SJCRH30 (cell line): ENCODE measurements at places on chromosomes 2 and 18. TPM values are rescaled to one million over a fixed set of nuclear protein-coding genes. Genes with fewer than 3 reads are reported as not detected.
A peak's percentile ranks its signal among the peaks of the same experiment; 100 is the strongest.

GRCh38 chr2:95268211-95269035, 5.8 kb upstream of the PROM2 start:
- no peak overlapping the region for H3K27ac ChIP-seq
- DNase-seq: no peak
- no peaks in the 10 kb centered on the region for H3K36me3 ChIP-seq
- no peak overlapping the region for H3K4me3 ChIP-seq
- 0 out of 2 replicates have a peak, but pooled peaks cover 5% of the 10 kb centered on the region for H3K27me3 ChIP-seq

- H3K27me3 ChIP-seq: no peaks in the 10 kb centered on the region
- H3K4me1 ChIP-seq: no peaks in the 10 kb centered on the region; the same call in 1 of the 2 replicates
- H3K27ac ChIP-seq: no peak overlapping the region
- no peak overlapping the region for H3K4me3 ChIP-seq
- peaks cover 5% of the 10 kb centered on the region; the same call in 1 of the 2 replicates for H3K36me3 ChIP-seq
These were observed 18.9 kb downstream of the CTIF start for GRCh38 chr18:48557640-48558174.

DNA sequence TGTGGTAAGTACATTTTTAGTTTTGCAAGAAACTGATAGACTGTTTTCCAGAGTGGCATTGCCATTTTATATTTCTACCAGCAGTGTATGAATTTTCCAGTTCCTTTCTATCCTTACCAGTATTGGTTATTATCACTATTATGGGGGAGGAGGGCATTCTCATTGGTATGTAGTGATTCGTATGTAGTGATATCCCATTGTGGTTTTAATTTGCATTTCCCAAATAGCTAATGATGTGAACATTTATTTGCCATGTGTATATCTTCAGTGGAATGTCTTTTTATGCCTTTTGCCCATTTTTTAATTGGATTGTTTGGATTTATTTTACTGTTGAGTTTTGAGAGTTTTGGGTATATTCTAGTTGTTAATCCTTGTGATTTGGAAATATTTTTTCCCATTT, 16.9 kb downstream of the EIF5B start:
- H3K4me3 ChIP-seq: no peak overlapping the region
- H3K27ac ChIP-seq: no peak overlapping the region
- DNase-seq: no peak
- H3K36me3 ChIP-seq: no peaks in the 10 kb centered on the region
- no peaks in the 10 kb centered on the region for H3K27me3 ChIP-seq

GRCh38 chr2:65878011-65878340, 445.6 kb upstream of the SPRED2 start:
- no peaks in the 10 kb centered on the region for H3K36me3 ChIP-seq
- no peak overlapping the region for H3K27ac ChIP-seq

DNA sequence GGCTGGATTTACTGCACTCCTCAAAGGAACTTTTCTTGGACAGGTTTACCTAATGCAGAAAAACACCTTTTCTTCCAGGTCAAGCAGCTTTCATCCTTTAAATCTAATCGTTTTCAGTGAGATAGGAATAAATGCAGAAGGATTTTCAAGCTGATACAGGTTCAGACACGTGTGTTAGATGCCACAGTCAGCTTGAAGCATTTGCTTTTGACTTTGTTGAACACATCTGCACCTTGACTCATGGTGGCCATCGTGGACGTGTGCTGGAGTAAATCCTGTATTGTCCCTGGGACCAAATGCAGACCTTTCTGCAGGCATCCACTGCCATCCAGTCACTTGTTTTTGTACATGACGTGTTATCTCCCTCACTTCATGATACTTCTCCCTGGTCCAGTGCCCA, 61.9 kb downstream of the KLHL29 start:
- no peak for DNase-seq
- peaks cover 16% of the 10 kb centered on the region for H3K36me3 ChIP-seq
- no peak overlapping the region for H3K4me3 ChIP-seq
- H3K27ac ChIP-seq: no peak overlapping the region

DNA sequence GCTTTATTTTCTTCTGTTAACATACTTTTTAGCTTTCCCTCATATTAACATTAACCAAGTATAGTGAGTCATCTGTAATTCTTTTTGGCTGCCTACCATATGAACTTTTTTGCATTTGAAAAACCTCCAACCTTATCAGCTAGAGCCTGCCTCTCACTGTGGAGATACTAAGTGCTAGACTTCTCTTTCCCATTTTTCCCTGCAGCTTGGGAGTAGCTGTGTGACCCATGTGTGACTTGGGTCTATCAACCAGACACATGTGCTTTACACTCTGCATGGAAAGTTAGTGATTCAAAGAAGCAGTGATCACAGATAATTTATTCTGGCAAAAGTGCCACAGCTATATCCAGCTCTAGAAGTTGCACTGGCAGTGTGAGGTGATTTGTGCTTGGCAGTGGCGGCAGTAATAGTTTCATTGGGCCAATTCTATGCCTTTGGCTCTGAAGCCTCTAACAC, 36.3 kb downstream of the PREPL start:
- no peaks in the 10 kb centered on the region for H3K4me1 ChIP-seq
- no peak overlapping the region for H3K4me3 ChIP-seq
- H3K27ac ChIP-seq: no peak overlapping the region
- H3K36me3 ChIP-seq: peaks cover 33% of the 10 kb centered on the region

GRCh38 chr18:10526561-10526949, 728 bp downstream of the NAPG start:
- peak overlapping the region; percentile 69 for H3K4me3 ChIP-seq
- no peaks in the 10 kb centered on the region for H3K4me1 ChIP-seq
- H3K27ac ChIP-seq: peak overlapping the region; percentile 27; the same call in 1 of the 2 replicates
- no peaks in the 10 kb centered on the region for H3K27me3 ChIP-seq
- H3K36me3 ChIP-seq: no peaks in the 10 kb centered on the region
- no peak for DNase-seq

DNA sequence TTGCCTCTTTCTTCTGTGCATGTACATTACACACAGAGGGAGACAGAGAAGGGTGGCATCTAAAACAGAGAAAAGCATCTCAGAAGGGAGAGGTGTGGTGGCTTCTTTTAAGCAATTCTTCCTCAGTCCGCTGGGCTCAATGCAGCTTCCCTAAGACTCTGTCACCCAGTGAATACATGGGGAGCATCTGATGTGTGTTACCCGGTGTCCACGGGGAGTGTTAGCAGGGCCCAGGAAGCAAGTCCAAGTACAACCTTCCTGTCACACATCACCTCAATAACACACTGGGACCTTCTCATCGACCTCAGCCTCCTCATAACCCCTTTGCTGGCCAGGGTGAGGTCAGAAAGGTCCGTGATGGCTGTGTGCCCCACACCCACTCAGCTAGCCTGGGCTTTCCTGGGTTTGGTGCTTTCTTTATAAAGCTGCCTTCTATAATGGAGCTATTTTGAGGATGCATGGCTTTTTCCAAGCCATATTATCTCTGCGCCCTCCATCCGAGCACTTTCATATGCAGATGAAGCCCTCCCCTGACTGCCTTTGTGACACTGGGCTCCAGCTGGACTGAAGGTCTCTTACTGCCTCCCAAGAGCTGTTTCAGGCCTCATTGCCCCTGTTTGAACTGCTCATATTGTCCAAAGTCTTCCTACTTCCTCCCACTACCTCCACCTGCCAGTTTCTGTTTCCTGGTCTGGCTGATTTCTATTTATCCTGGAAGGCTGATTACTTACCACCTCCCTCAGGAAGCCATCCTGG, 21.4 kb downstream of the TNFRSF11A start:
- H3K27me3 ChIP-seq: no peaks in the 10 kb centered on the region
- no peak for DNase-seq
- no peaks in the 10 kb centered on the region for H3K36me3 ChIP-seq

- H3K27me3 ChIP-seq: no peaks in the 10 kb centered on the region
- H3K36me3 ChIP-seq: 0 out of 2 replicates have a peak, but pooled peaks cover 5% of the 10 kb centered on the region
- no peak overlapping the region for H3K4me3 ChIP-seq
- no peak for DNase-seq
- peaks cover 37% of the 10 kb centered on the region for H3K4me1 ChIP-seq
- H3K27ac ChIP-seq: no peak overlapping the region
These were observed 238.1 kb downstream of the KLHL29 start for GRCh38 chr2:23622966-23623675.

DNA sequence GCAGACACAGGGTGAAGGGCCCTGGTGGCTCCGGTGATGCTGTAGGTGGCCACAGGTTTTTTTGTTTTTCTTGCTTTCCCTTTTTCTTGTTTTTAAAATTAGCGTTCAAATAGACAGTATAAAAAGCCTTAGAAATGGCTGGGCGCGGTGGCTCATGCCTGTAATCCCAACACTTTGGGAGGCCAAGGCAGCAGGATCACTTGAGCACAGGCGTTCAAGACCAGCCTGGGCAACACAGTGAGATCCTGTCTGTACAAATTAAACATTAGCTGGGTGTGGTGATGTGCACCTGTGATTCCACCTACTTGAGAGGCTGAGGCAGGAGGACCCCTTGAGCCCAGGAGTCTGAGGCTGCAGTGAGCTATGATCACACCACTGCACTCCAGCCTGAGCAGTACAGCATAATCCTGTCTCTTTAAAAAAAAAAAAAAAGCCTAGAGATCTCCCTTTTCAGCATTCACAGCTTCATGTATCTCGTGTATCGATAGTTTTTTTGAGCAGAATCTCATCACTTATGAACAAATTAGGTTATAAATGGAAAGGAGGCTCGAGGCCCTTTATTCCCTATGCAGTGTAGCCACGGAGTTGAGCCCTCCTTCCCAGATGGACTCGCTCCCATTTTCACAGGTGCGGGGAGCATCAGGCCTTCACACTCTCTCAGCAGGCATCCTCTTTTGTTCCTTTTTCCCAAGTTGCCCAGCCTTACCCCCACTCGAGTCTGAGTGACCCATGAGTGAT, 50.8 kb downstream of the EMILIN2 start:
- H3K36me3 ChIP-seq: no peaks in the 10 kb centered on the region
- no peak overlapping the region for H3K27ac ChIP-seq
- H3K4me3 ChIP-seq: no peak overlapping the region
- H3K27me3 ChIP-seq: no peaks in the 10 kb centered on the region

DNA sequence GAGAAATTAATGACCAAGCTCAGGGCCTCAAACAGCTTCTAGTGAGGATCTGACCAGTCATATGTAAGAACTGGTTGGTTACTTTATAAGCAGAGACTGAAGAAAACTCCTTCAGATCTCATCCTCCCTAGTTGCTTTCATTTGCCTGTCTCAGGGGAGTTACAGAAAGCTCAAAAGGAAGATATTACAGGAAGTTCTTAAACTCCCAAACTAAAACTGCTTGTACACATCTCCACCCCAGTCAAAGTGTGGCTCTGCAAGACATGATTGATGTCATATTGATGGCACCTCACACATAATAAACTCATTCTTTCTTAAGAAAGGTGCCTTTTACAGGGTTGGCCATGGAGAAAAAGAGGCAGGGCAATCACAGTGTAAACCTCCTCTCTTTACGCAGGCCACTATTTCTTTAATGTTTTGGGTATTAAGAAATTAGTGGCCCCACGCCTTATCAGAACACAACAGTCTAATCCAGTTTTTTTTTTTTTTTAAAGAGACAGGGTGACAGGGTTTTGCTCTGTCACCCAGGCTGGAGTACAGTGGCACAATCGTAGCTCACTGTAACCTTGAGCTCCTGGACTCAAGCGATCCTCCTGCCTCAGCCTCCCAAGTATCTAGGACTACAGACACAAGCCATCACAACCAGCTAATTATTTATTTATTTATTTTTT, 62.6 kb upstream of the STK17B start:
- peak; percentile 64 for DNase-seq
- H3K4me1 ChIP-seq: peaks cover 47% of the 10 kb centered on the region
- H3K27ac ChIP-seq: peak overlapping the region; percentile 87
- H3K4me3 ChIP-seq: no peak overlapping the region

DNA sequence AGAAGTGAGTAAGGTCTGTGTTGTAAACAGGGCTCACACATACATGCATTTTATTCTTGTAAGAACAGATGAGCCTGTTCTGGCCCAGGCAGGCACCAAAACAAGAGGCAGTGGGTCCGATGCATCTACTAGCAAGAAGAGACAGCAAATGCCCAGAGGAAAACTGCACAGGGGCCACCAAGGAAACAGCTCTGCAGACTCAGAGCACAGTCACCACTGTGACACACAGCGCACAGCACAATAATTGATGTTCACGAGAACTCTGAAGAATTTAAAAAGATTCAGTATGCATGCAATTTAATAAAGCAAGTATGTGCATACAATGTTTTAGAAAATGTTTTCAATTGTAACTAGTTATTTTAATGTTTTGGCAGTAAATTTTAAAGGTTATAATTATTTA, 24.8 kb downstream of the LONRF2 start:
- H3K27ac ChIP-seq: no peak overlapping the region
- no peak overlapping the region for H3K4me3 ChIP-seq
- no peak for DNase-seq
- no peaks in the 10 kb centered on the region for H3K36me3 ChIP-seq
- no peaks in the 10 kb centered on the region for H3K27me3 ChIP-seq
- no peaks in the 10 kb centered on the region for H3K4me1 ChIP-seq

- H3K27ac ChIP-seq: no peak overlapping the region
- H3K4me3 ChIP-seq: no peak overlapping the region; the same call in 1 of the 2 replicates
- H3K27me3 ChIP-seq: no peaks in the 10 kb centered on the region
- H3K36me3 ChIP-seq: no peaks in the 10 kb centered on the region
These were observed 85.7 kb downstream of the SLC4A3 start for GRCh38 chr2:219713110-219713509.

DNA sequence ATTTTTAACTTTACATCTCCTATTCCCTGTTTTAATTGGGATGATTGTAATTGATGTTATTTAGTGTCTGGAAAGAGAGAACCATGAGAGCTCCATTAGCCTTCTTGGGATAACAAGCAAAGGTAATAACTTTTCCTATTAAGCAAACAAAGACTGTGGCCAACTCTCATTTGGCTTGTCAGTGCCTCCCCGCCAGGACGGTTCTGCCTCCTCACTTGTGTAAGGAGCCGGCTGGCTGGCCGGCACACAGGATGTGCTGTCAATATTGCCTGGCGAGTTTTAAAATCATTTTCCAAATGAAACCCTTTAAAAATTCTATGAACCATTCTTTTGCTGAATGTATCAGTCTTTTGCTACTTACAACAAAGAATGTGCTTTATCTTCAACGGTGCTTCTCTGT, 898.3 kb downstream of the CPS1 start:
- H3K36me3 ChIP-seq: no peaks in the 10 kb centered on the region
- no peak for DNase-seq
- no peak overlapping the region for H3K4me3 ChIP-seq
- H3K4me1 ChIP-seq: no peaks in the 10 kb centered on the region
- H3K27ac ChIP-seq: no peak overlapping the region

DNA sequence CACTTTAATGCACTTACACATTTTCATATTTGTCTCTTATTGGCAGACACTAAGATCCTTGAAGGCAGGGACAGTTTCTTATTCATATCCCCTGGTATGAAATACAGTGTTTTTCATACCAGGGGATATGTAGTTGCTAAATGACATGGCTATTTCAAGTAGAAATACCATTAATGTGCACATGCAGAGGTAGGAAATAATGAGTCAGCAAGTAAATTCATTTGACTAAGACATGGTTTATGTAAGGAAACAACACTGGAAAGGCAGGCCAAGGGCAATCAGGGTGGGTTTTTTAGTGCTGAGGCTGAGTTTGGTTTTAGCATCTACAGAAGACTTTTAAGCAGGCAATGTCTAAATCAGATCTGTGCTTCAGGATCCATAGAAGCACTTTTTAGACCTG, 155.9 kb downstream of the WDPCP start:
- no peak overlapping the region for H3K27ac ChIP-seq
- no peak overlapping the region for H3K4me3 ChIP-seq
- no peaks in the 10 kb centered on the region for H3K27me3 ChIP-seq
- H3K4me1 ChIP-seq: no peaks in the 10 kb centered on the region
- peaks cover 5% of the 10 kb centered on the region; the same call in 1 of the 2 replicates for H3K36me3 ChIP-seq

RNPEPL1 gene
- 6.0 and 8.4 TPM in 2 replicates for total RNA-seq

TCF4 gene
- 35.1 and 37.3 TPM in 2 replicates for total RNA-seq

RAB12 gene
- 51.2 and 52.9 TPM in 2 replicates for total RNA-seq

LDAH gene
- total RNA-seq: 23.4 and 27.6 TPM in 2 replicates

BMP10 gene
- total RNA-seq: 0.08 TPM in 1 of 2 replicates, not detected in the other

SSB gene
- total RNA-seq: 225 and 256 TPM in 2 replicates

LAMA1 gene
- total RNA-seq: 11.9 and 12.0 TPM in 2 replicates

GPATCH11 gene
- 19.8 and 22.2 TPM in 2 replicates for total RNA-seq

ALK gene
- total RNA-seq: 56.4 and 59.6 TPM in 2 replicates

UGT1A9 gene
- total RNA-seq: not detected in 2 replicates

GBX2 gene
- total RNA-seq: 17.9 and 18.4 TPM in 2 replicates

G6PC2 gene
- not detected in 2 replicates for total RNA-seq
